GM23248 (cell line): ENCODE measurements at places on chromosomes 2 and 18. TPM values are rescaled to one million over a fixed set of nuclear protein-coding genes. Genes with fewer than 3 reads are reported as not detected.

DNA sequence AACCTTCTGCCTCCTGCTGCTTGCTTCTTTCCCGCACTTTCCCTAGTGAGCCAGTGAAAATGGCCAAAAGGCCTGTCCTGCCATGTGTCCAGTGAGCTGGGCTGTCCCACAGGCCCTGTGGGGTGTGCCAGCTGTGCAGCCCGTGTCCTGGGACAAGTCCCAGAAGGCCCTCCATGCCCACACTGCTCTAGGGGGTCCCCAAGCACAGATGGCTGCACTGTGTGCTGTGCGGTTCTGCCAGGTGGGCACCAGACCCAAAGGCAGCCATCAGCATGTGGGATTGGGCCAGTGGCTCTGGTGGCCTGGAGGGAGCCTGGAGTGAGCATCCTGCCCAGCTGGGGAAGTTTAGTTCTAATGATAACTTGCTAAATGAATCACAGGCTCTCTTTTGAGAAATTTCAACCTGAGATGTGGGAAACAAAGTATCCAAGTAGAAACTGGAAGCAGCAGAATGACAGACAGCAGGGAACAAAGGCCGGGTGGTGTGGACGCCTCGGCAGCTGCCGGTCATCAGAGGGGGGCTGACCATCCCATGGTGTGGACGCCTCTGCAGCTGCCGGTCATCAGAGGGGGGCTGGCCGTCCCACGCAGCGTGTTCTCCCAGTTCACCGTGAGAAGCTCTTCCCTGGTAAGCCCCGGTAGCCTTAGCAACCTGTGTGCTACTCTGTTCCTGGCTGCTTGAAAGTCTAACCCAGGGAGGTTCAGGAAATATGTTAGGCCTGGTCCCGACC is 9.9 kb upstream of the CNDP2 start:
- DNase-seq = no peak
- peaks cover 18% of the 10 kb centered on the region for H3K27me3 ChIP-seq
- no peak overlapping the region for H3K4me3 ChIP-seq
- no peaks in the 10 kb centered on the region for H3K36me3 ChIP-seq

GRCh38 chr2:15965564-15966019 is 25.2 kb downstream of the MYCN start:
- no peak overlapping the region for H3K27ac ChIP-seq
- no peak overlapping the region for H3K4me3 ChIP-seq

- H3K27ac ChIP-seq = no peak overlapping the region
Observed at GRCh38 chr2:152486737-152487400, 151.9 kb downstream of the FMNL2 start.

DNA sequence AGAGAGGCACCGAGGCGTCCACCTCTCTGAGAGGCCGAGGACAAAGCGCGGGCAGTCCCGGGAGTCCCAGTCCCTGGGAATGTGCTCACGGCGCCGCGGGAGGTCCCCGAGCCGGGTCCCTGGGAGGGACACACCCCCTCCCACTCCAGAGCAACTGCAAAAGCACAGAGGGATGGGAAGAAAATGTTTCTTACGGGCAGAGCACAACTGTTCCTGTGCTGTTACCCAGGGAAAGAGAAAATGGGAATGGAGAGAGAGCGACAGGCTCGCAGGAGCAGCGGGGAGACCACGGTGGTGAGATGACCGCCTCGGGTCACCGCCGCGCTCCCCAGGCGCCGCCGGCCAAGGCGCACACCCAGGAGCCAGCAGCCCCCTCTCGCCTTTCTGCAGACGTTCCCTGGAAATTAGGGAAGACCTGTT is 1.2 kb upstream of the BCL11A start:
- DNase-seq = no peak
- no peaks in the 10 kb centered on the region for H3K36me3 ChIP-seq
- H3K4me1 ChIP-seq = no peaks in the 10 kb centered on the region
- H3K27me3 ChIP-seq = peaks cover 33% of the 10 kb centered on the region
- H3K4me3 ChIP-seq = peak overlapping the region; percentile 82
- no peak overlapping the region for H3K27ac ChIP-seq

- H3K36me3 ChIP-seq = peaks cover 15% of the 10 kb centered on the region; the same call in 1 of the 2 replicates
- no peak for DNase-seq
- no peak overlapping the region for H3K27ac ChIP-seq
Observed at GRCh38 chr18:79972720-79973119, 8.3 kb downstream of the HSBP1L1 start.

GRCh38 chr2:65708086-65708485 is 275.7 kb upstream of the SPRED2 start:
- no peak for DNase-seq
- H3K4me1 ChIP-seq = no peaks in the 10 kb centered on the region
- peaks cover 9% of the 10 kb centered on the region for H3K27me3 ChIP-seq
- H3K27ac ChIP-seq = no peak overlapping the region
- H3K4me3 ChIP-seq = no peak overlapping the region
- no peaks in the 10 kb centered on the region for H3K36me3 ChIP-seq

- peak overlapping the region; percentile 84 for H3K4me3 ChIP-seq
- no peaks in the 10 kb centered on the region for H3K27me3 ChIP-seq
- H3K36me3 ChIP-seq = no peaks in the 10 kb centered on the region
- peak overlapping the region; percentile 77 for H3K27ac ChIP-seq
Observed at GRCh38 chr2:24123922-24124580, 782 bp downstream of the FAM228B start.

GRCh38 chr2:47422560-47422959 is 19.6 kb downstream of the MSH2 start:
- H3K4me3 ChIP-seq = no peak overlapping the region
- H3K27me3 ChIP-seq = no peaks in the 10 kb centered on the region
- peak overlapping the region; percentile 49; the same call in 1 of the 2 replicates for H3K27ac ChIP-seq
- no peaks in the 10 kb centered on the region; the same call in 1 of the 2 replicates for H3K36me3 ChIP-seq

- H3K27me3 ChIP-seq = no peaks in the 10 kb centered on the region
- peak overlapping the region; percentile 61 for H3K4me3 ChIP-seq
- DNase-seq = no peak
Observed at GRCh38 chr2:42168459-42169099, 574 bp upstream of the EML4 start.

- peak overlapping the region; percentile 50 for H3K27ac ChIP-seq
- no peak overlapping the region for H3K4me3 ChIP-seq
- no peaks in the 10 kb centered on the region for H3K27me3 ChIP-seq
- H3K4me1 ChIP-seq = peaks cover 90% of the 10 kb centered on the region
Observed at GRCh38 chr2:37653805-37654378, 17.6 kb downstream of the CDC42EP3 start.

GRCh38 chr18:33184958-33185357 is 255.6 kb downstream of the CCDC178 start:
- no peak for DNase-seq
- H3K4me1 ChIP-seq = no peaks in the 10 kb centered on the region
- no peak overlapping the region for H3K4me3 ChIP-seq
- no peak overlapping the region for H3K27ac ChIP-seq

DNA sequence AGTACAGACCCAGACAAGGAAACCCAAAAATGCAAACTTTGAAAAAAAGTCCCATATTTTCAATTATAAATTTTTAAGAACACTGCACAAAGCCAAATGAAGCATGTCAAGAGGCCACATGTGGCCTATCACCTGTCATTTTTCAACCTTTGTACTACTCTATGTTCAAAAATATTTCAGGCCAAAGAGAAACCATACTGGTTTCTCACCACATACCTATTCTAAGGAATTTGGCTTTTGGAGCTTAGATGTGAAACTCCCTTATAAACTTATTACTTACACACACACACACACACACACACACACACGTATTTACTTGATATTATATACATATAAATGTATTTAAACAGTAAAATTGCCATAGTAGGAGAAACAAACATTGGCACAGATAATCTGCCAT is 338.7 kb downstream of the TXNL1 start:
- no peak overlapping the region for H3K27ac ChIP-seq
- no peak for DNase-seq
- H3K4me1 ChIP-seq = no peaks in the 10 kb centered on the region
- H3K27me3 ChIP-seq = no peaks in the 10 kb centered on the region
- H3K4me3 ChIP-seq = no peak overlapping the region
- H3K36me3 ChIP-seq = no peaks in the 10 kb centered on the region

GRCh38 chr2:12303181-12304030 is 413.3 kb upstream of the TRIB2 start:
- no peak overlapping the region for H3K27ac ChIP-seq
- no peak overlapping the region for H3K4me3 ChIP-seq
- peaks cover 30% of the 10 kb centered on the region for H3K4me1 ChIP-seq
- H3K27me3 ChIP-seq = no peaks in the 10 kb centered on the region
- H3K36me3 ChIP-seq = no peaks in the 10 kb centered on the region
- DNase-seq = peak; percentile 37

DNA sequence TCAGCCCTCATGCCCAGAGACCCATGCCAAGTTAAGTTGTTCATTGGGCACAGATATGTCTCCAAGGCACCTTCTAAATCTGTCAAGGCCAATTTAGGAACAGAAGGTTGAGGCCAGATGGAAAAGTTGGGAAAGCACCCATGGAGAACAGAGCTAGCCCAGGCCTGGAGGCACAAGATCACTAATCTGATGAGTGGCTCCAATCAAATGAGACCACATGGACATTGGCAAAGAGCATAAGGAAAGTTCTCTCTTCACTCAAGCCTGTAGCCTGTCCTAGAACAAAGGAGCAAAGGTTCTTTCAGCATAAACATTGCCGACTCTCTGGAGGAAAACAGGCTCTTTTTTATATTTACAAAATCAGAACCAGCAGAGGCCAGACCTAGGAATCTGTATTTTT is 154.8 kb downstream of the RNF152 start:
- H3K36me3 ChIP-seq = no peaks in the 10 kb centered on the region
- no peaks in the 10 kb centered on the region for H3K27me3 ChIP-seq
- no peak overlapping the region for H3K27ac ChIP-seq
- no peak for DNase-seq
- H3K4me3 ChIP-seq = no peak overlapping the region
- peaks cover 30% of the 10 kb centered on the region for H3K4me1 ChIP-seq

- no peaks in the 10 kb centered on the region for H3K36me3 ChIP-seq
- no peaks in the 10 kb centered on the region for H3K4me1 ChIP-seq
Observed at GRCh38 chr2:128285329-128285931, 33.2 kb downstream of the HS6ST1 start.

The SPATA3 gene
- total RNA-seq = not detected in 2 replicates

The ALKAL2 gene
- not detected in 2 replicates for total RNA-seq

The DNER gene
- total RNA-seq = 0.65 TPM in 1 of 2 replicates, not detected in the other

The CPS1 gene
- 2.0 and 4.9 TPM in 2 replicates for total RNA-seq

The FZD7 gene
- total RNA-seq = 53.7 and 56.4 TPM in 2 replicates

The CXCR4 gene
- total RNA-seq = not detected in 2 replicates

The CFAP65 gene
- total RNA-seq = not detected in 2 replicates

The INHA gene
- 0.11 TPM in 1 of 2 replicates, not detected in the other for total RNA-seq

The ZEB2 gene
- 36.4 and 46.8 TPM in 2 replicates for total RNA-seq

The IL1RL2 gene
- 2.3 and 2.9 TPM in 2 replicates for total RNA-seq
